ENCODE measurements at places on chromosomes 13 and 19. TPM values are rescaled to one million over a fixed set of nuclear protein-coding genes. Genes with fewer than 3 reads are reported as not detected.

The LENG9 gene
- 1.3 TPM for polyA plus RNA-seq

The MBD3L3 gene
- polyA plus RNA-seq: not detected

The IZUMO2 gene
- not detected for polyA plus RNA-seq

The RYR1 gene
- not detected for polyA plus RNA-seq

The KANK3 gene
- 0.07 TPM for polyA plus RNA-seq

The CBARP gene
- 1.1 TPM for polyA plus RNA-seq

The HIPK4 gene
- polyA plus RNA-seq: 0.11 TPM

The GPR12 gene
- polyA plus RNA-seq: not detected

The LIN7B gene
- polyA plus RNA-seq: 4.2 TPM

The SIGLEC12 gene
- polyA plus RNA-seq: not detected

The STX10 gene
- 47.9 TPM for polyA plus RNA-seq

GRCh38 chr13:97912139-97912535 lies 41.3 kb upstream of the IPO5 start:
- no peak for DNase-seq

DNA sequence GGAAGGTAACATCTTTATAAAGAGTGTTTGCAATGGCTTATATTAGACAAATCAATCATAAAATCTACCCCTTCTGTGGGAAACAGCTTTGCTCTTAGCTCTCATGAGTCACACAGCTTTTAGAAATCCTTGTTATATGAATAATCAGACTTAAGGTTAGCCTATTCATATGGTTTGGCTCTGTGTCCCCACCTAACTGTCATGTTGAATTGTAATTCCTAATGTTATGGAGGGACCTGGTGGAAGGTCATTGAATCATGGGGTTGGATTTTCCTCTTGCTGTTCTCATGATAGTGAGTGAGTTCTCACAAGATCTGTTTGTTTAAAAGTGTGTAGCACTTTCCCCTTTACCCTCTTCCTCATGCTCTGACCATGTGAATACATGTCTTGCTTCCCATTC lies 704.2 kb upstream of the KLHL1 start:
- DNase-seq: peak; percentile 37

DNA sequence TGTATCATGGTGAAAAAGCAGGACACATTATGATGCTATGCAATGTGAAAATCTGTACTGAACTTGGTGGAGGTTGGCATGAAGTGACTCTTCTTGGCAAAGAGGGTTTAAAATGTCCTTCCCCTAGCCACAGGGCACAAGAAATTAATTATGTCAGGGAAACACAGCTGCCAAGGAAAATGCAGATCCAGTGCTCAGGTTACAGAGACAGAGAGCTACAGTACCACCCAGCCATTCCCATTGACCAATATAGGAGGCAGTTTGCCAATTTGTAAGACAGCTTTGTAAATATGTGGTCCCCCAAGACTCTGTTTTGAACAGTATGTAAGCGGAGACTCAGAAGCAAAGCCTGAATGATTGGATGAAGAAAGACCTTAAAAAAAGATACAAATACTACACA lies 69.4 kb upstream of the KLF12 start:
- DNase-seq: peak; percentile 46

DNA sequence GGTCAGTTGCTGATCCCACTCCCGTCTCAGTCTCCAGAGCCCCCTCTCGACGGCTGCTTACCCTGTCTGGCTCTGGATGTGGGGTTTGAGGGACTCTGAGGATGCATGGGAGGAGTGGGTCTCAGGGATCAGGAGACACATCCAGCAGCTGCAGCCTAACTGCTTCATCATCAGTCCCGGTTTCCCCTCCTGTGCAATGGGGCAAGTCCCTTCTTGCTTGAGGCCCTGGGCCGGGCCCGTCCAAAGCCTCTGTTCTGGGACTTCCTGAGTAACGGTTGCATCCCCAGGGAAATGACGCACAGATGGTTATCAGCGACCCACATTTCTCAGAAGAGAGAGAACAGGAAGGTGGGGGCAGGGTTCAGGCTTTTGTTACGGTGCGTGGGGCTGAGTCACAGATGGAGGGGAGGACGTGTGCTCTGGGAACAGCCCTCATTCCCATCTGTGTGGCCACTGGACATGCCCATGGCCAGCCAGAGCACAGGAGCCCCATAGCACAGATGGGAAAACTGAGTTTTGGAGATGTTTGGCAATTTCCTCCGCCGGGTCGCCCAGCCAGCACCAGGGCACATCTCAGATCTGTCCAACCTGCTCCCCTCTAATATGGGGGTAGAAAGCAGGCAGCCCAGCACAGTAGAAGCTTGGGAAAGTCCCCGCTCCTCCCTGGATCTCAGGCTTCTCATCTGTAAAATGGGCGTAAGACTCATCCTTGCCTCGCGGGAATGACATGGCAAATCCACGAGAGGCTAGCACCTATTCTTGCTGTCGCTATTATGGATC lies 19.3 kb downstream of the GNA15 start:
- DNase-seq: peak; percentile 93

- no peak for DNase-seq
Observed at GRCh38 chr13:33547035-33547434, 261.5 kb upstream of the STARD13 start.

DNA sequence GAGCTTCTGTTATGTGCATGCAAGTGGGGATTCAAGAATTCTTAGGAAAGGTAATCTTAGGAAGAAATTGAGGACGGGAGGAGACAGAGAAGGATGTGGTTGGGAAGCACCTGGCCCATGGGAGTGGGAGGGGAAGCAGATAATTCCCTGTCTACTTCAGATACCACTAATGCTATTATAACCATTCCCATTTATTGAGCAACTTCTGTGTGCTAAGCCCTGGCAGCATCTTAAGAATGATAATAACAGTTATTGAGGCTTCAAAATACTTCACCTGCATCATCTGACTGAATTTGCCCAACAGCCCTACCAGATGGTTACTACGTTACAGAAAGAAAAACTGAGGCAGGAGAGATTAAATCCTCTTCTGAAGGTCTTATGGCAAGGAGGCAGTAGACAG lies 1.4 kb downstream of the EPS8L1 start:
- no peak for DNase-seq

DNA sequence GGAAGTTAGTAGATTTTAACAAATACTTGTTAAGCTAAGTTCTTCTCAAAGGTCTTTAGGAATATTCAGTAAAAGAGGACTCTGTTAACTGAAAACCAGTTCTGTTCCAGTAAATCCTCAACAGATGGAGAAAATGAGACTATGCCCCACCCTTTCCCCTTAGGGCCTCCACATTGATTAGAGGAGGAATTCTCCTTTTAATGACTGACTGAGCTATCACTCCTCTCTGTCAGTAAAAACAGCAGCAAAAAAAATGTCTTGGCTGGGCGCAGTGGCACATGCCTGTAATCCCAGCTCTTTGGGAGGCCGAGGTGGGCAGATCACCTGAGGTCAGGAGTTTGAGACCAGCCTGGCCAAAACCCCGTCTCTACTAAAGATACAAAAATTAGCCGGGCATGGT lies 50.1 kb downstream of the NLRP12 start:
- no peak for DNase-seq

DNA sequence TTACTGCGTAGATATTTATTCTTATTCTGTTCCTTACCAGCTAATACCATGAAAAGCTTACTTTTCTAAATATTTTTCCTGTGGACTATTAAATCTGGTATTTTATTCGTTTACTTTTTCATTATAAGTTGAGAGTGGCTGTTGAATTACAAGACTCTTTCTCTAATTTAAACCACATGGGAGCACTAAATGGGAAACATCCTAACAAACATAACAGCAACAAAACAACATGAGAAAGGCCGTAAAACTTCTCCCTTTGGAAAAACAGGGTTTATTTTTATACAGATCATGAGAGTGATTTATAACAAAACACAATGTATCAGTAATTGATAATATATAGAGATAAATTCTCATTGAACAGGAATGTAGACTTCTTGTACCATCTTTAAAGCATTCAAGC lies 1592.1 kb downstream of the EFNB2 start:
- no peak for DNase-seq

- DNase-seq: no peak
Observed at GRCh38 chr19:40357640-40358039, 9.1 kb downstream of the PLD3 start.

- no peak for DNase-seq
Observed at GRCh38 chr19:32129141-32129540, 216.3 kb upstream of the ZNF507 start.

- DNase-seq: no peak
Observed at GRCh38 chr13:67148161-67148571, 82.0 kb downstream of the PCDH9 start.

DNA sequence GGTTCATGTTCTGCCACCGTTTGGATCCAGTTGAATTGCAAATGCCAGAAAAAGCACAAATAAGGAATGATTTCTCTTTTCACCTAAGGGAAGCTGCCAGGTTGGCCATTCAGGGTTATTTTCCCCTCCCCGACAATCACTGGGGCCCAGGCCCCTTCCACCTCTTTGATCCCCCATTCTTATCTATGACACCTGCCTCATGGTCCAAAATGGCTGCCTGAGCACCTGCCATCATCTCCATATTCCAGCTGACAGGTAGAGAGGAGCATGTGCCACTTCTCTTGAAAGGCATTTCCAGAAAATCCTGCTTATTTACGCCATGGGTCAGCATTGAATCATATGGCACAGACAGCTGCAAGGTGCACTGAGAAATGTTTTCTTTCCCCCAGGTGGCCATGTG lies 15.7 kb downstream of the PTPRS start:
- DNase-seq: no peak

- DNase-seq: no peak
Observed at GRCh38 chr19:35928507-35928906, 7.7 kb upstream of the LRFN3 start.

DNA sequence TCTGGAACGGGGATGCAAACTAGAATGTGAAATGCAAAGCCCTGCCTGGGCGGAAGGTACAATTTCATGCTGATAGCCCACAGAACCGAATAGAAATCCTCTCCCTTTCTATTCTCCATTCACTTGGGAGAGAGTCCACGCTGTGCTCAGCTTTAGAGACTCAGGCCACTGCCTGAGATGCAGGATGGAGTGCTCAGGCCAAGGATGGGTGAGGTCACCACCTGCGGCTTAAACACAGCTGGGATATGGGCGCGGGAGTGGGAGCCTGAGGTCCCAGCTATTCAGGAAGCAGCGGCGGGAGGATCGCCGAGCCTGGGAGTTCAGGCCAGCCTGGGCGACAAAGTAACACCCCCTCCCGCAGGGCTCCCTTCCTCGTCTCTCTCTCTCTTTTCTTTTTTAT lies 446 bp upstream of the ZNF83 start:
- peak; percentile 30 for DNase-seq

DNA sequence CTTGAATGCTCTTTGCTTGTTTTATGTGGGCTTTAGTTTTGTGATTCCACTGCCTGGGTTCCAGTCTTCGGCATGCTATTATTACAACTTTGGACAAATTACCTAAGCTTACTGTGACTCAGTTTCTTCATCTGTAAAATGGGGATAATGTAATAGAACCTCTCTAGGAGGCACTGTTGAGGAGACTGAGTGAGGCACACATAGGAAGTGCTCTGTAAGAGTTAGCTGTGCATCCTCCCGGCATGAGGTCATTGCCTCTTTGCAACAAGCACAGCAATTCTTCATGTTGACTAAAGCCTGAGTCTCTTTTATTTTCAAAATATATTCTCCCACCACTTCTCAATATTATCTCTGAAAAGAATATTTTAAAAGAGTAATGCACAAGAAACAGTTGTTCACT lies 227.4 kb downstream of the DLEU7 start:
- peak; percentile 26 for DNase-seq

DNA sequence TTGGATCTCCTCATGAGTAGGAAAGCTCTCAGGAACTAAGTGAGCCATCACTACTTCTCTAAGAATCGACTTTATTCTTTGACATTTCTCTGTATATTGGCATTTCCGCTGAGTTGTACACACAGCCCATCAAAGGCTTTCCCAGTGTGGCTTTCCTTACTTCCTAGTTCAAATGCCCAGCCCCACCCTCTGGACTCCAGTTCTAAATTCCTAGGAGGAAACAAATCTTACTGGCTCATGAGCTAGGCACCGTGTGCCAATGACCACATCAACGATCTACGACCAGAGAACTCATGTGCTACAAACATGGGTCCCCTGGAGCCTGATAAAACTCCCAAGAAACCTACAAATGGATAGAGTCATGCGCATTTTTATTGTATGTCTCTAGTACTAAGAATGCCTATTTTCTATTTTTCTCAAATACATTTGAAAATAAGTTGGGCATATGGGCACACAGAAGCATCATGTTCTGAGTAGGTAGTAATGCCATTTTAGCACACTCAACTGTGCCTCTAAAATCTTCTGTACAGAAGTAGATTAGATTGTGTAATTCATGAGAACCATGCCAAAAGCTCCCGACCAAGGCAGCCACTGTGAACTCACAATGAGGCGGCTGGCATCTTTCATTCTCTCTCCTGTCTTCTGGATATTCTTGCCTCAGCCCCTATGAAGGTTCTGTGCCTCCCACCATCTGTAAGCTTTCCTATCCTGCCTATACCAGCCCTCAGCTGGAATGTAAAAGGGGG lies 10.5 kb upstream of the RAP2A start:
- DNase-seq: no peak

- no peak for DNase-seq
Observed at GRCh38 chr19:46746281-46747057, at the start of gene STRN4. Gene STRN4, minus strand, starts transcription at chr19:46746450. Its CDS starts 20 bp downstream, at chr19:46746430.

DNA sequence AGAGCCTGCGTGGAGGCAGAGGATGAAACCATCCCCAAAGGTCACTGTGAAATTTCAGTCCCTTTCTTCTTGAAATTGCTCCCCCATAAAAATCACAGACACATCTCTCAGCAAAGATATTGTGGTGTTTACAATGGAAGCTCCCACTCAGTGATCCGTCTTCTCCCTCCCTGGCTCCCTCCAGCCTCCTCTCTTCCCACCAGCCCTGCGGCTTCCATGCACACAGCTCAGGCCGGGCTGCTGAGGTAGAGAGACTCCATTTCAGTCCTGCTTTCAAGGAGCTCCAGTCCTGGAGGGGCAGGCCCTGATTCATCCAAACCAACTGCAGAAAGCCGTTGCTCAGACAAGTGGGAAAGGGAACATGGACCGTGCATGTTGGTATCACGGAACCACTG lies 24.0 kb upstream of the MIER2 start:
- DNase-seq: no peak

Measured in AG04450 (cell line).